ENCODE measurements at places on chromosomes 3 and 15.
A peak's percentile ranks its signal among the peaks of the same experiment; 100 is the strongest.

- DNase-seq = no peak
Observed at GRCh38 chr3:65883613-65884012, 155.1 kb downstream of the MAGI1 start.

DNA sequence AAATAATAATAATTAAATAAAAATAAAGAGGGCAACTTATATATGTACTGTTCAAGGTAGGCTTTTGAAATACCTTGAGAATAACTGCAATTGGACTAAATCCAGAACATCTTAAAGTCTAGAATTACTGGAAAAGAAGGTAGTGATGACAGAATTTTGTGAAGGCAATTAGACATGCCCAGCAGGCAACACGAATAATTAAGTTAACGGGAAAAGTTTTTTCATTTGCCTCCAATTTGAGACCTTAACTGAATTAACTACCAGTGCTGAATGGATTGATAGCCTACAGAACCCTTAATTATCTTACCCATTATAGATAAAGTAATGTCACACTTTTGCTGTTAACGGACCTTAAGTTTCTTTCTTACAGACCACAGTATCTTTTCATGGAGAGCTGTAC, 13.3 kb downstream of the COX5A start:
- DNase-seq = no peak

DNA sequence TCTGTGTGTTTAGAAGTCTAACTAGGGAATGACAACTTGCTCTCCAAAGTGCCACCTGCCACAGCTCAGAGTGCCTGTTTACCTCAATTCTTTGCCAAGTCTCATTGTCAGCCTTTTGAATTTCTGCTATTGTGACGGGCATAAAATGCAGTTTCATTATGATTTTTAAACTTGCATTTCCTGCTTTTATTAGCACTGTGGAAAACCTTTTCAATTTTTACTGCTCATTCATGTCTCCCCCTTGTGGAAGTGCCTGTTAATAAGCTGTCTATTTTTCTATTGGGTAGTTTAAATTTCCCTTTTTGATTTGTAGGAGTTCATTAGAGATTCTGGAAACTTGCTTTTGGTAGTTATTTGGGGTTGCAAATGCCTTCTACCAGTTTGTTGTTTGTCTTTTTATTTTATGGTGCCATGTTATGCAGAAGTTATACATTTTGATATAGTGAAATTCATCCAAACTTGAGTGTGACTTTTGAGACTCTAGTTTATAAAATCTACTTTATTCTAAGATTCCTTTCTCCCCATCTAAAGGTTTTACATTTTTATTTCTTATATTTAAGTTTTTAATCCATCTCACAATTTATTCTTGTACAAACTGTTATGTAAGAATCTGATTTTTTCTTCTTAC, 53.9 kb upstream of the FRMD4B start:
- no peak for DNase-seq

DNA sequence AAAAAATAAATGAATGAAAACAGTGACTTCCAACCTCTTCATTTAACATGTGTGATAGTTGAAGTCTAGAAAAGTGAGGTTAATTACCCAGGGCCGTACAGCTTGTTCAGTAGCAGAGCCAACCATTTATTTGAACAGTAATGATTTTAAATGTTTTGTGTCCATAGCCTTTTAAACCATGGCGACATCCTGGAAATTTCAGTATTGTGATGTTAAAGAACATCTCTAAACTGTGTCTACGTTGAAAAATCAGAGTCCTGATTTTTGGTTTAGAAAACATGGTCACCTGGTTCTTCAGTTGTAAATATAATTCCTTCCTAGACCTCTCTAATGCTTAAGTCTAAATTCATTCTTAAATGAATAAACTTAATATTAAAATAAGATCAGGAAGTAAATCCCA, 14.2 kb downstream of the LPP start:
- no peak for DNase-seq

GRCh38 chr15:95292785-95293450, 1037.6 kb upstream of the NR2F2 start:
- no peak for DNase-seq

GRCh38 chr15:41967506-41968206, 4.7 kb downstream of the EHD4 start:
- no peak for DNase-seq

DNA sequence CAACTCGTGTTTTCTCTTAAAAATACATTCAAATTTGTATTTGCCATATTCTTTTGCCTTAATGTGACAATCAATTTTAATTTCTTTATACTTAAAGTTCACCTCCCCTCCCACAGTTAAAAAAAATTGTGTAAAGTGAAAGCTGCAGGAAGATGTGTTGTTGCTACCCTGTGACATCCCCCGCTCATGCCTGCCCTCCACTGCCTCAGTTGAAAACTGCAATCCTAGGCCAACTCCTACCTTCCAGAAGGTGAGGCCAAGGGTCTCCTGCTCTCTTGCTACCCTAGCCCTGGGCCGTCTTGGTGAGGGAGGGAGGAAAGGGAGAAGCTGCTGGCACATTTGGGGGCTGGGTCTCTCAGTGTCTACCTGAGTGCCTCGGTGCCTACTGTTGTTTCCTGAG, 57.0 kb upstream of the CMTM7 start:
- no peak for DNase-seq

GRCh38 chr15:56428821-56429458, 36.0 kb downstream of the MNS1 start:
- DNase-seq = peak; percentile 57

DNA sequence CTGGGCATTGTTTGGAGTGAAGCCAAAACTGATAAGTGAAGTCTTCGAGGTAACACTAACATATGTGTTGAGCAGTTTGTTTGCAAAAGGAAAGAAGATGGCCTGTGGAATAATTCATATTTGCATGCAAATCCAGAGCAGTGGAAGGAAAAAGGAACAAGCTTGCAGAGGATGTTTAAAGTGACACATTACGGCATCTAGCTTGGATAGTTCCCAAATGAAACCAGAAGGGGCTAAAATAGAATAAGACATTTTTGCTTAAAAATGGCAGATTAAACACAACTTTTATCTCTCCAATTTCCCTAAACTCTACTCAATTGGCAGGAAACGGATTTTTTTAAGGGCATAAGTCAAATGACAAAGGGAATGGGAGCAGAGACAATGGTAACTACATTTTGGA, 25.4 kb upstream of the RYK start:
- no peak for DNase-seq
